Stimulated activated CD4-positive, alpha-beta T cell treated with anti-CD3 and anti-CD28 coated beads, Interleukin-4, amount 100 ng/mL, for 4 hours (primary cell): ENCODE measurements at places on chromosomes 2 and 18.

DNA sequence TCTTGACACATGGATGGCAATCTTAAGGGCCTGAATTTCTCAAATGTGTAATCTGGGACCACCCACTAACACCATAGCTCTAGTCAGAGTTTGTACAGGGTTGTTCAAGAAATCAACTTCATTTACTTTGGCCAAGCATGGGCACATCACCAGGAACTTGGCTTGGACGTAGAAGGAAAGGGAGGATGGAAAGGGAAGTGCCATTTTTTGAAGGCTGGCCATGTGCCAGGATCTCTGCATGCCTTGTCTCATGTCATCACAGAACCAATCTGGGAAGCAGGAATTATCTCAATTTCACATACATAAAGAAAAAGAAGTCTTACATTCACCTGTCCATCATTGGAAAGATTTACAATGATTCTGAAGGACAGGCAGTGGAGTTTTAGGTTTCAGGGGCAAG, 128.1 kb downstream of the ANTXR1 start:
- DNase-seq: no peak

- no peak for DNase-seq
Observed at GRCh38 chr18:67710639-67711038, 194.1 kb upstream of the DSEL start.

DNA sequence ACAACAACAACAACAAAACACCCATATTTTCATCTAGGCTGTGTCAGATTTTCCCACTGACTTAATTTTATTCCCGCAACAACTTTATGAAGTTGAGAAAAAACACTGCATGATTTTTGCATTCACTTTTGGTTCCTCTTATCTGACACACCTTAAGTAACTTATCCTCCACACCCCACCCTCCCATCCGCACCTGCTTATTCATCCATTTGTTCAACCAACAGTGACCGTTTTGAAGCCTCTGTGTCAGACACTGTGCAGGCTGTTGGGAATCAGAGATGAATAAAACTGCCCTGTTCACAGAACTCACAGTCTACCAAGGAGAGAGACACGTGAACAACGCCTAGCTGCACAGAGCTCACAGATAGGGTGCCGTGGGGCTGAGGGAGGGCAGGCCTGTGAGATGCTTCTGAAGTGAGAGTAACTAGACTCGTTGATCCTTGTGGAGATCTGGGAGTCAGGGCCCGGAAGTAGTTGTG, 7.4 kb downstream of the CNNM4 start:
- no peak for DNase-seq

- no peak for DNase-seq
Observed at GRCh38 chr2:233209533-233210171, 41.8 kb upstream of the ATG16L1 start.

- DNase-seq: no peak
Observed at GRCh38 chr2:204260901-204261300, 284.4 kb upstream of the PARD3B start.

GRCh38 chr2:117086174-117086942, 728.1 kb upstream of the DDX18 start:
- DNase-seq: no peak

DNA sequence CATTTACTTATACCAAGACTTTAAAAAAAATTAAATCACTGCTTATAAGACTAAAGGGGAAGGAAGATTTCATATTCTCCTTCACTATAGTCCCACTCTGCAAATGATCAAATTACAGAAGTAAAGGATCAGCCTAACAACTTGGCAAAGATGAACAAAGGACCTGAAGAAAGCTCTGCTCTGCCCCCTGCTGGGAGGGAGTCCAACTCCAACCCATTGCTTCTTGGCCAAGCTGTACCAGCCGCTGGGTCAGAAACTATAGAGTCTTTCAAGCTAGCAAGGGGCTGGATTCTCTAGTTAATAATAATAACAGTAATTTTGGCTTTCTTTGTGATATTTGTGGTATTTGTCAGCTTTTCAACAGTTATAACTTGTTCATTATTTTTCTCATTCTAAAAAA, 927.0 kb upstream of the CRIM1 start:
- DNase-seq: peak; percentile 1

GRCh38 chr2:44929735-44930273, 11.7 kb upstream of the SIX3 start:
- no peak for DNase-seq

DNA sequence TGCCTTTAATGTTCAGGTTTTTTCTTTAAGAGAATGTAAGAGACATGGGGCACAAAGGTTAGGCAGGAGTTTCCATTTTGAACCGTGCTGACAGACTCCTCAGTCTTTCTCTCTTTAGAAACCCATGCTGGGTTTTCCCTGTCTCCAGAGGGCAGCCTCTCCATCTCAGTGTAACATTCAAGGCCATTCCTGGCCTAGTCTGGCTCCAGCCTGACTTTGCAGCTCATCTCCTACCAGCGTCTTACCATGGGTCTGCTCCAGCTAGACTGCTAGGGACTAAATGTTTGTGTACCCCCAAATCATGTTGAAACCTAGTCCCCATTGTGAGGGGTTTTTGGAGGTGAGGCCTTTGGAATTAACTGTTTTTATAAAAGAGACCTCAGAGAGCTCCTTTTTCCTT, 9.8 kb upstream of the CLIP4 start:
- DNase-seq: no peak

DNA sequence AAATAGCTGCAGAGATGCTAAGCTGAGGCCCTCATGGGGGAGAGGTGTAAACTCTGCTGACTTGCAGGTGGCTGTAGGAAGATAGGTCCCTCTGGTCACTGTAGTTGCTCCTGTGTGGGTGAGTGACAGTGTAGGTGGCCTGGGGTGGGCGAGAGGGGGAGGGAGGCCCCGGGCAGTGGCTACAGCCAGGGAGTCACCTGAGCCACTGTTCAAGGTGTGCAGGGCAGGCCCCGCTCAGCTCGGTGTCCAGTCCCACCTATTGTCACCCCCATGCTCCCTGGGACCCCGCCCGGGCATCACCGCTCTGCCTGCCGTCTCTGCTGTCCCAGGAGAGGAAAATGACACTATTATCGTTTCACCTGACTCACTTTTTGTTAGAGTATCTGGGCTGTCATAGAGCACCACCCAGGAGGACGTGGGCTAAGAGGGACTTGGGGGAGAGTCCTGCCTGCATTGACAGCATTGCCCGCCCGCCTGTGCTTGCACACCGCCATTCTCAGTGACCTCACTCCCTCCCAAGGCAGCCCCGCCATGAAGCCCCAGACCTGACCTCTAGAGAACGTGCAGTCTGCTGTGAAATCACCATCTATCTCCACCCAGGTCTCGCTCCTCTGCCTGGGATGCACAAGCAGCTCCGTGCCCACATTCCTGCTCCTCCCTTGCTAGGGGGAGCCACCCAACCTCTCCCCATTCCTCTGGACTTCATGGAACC, 29.2 kb downstream of the COPS9 start:
- DNase-seq: no peak

DNA sequence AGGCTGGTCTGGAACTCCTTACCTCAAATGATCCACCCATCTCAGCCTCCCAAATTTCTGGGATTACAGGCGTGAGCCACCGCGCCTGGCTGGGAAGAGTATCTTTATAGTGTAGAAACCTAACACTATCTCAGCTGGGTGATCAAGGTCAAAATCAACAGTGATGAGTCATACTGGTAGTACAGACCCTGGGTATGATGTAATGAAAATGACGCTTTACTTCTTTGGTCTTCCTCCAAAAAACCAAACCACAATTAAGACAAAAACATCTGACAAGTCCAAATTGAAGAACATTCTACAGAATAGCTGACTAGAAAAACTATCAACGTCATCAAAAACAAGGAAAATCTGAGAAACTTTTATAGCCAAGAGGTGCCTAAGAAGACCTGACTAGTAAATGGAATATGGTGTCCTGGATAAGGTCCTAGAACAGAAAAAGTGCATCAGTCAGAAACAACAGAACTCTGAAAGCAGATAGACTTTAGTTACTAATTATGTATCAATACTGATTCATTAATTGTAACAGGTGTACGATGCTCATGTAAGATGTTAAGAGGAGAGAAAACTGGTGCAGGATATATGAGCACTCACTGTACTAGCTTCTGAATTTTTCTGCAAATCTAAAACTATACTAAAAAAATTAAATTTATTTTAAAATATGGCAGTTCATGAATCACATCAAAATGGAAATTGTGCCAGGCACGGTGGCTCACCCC, 25.4 kb downstream of the PDCL3 start:
- DNase-seq: no peak

GRCh38 chr18:77100751-77101355, 31.7 kb downstream of the MBP start:
- no peak for DNase-seq

GRCh38 chr2:124081154-124081716, 56.1 kb downstream of the CNTNAP5 start:
- DNase-seq: no peak

GRCh38 chr2:43464590-43464989, 131.2 kb downstream of the THADA start:
- DNase-seq: no peak

DNA sequence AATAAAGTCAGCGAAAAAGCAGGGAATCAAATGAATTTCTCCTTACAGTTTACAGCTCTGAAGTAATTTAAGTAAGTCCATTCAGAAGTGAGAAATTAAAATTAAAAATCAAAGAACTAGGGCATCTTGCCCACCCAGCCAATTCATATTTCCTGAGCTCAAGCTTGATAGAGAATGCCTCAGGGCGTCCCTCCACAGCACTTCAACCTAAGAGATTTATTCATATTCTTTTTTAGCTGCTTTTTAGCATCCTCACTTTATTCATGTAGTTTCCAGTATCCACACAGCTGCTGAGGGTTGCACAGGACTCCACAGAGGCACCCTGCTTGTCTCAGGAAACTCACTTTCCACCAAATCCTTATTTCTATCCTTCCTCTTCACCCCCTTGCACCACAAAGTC, 900.3 kb downstream of the BCL11A start:
- DNase-seq: no peak

DNA sequence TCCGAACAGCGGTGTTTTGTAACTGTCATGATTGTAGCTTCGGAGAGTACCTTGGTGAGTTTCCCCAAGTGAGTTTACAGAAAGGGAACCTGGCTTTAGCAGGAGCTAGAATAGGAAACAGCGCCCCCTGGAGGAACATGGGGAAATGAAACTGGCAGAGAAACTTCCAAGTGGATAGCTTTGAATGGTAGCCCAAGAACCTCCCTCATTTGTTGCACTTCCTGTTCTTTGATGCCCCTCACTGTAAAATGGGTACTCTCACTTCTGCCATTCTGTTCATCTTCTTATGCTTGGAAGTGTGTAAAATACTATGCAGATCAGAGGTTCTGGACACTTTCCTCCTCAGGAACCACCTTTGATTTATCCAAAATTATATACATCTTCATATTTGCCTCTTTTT, 36.2 kb downstream of the CHST10 start:
- peak; percentile 47 for DNase-seq
